HT-29 (cell line): ENCODE measurements at places on chromosomes 2 and 18.
A peak's percentile ranks its signal among the peaks of the same experiment; 100 is the strongest.

DNA sequence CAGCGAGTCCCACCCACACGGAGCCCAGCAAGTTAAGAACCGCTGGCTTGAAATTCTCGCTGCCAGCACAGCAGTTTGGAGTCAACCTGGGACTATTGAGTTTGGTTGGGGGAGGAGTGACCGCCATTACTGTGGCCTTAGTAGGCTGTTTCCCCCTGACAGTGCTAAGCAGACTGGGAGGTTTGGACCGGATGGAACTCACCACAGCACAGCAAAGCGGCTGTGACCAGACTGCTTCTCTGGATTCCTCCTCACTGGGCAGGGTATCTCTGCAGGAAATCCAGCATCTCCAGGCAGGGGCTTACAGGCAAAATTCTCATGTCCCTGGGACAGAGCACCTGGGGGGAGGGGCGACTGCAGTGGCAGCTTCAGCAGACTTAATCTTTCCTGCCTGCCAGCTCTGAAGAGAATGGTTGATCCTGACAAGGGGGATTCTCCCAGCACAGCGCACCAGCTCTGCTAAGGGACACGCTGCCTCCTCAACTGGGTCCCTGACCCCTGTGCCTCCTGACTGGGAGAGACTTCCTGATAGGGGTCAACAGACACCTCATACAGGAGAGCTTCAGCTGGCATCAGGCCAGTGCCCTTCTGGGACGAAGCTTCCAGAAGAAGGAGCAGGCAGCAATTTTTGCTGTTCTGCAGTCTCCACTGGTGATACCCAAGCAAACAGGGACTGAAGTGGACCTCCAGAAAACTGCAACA is 425.4 kb downstream of the NYAP2 start:
- DNase-seq: no peak

GRCh38 chr2:239599299-239599698 is 198.5 kb upstream of the HDAC4 start:
- no peak for DNase-seq

- DNase-seq: peak; percentile 90
Measured at GRCh38 chr18:60053747-60054304, 154.0 kb downstream of the PMAIP1 start.

GRCh38 chr18:32775628-32776027 is 2.8 kb upstream of the KLHL14 start:
- DNase-seq: no peak

- DNase-seq: no peak
Measured at GRCh38 chr2:215136669-215137328, 1.6 kb downstream of the ABCA12 start.

- no peak for DNase-seq
Measured at GRCh38 chr2:84995826-84996225, 24.9 kb downstream of the KCMF1 start.

DNA sequence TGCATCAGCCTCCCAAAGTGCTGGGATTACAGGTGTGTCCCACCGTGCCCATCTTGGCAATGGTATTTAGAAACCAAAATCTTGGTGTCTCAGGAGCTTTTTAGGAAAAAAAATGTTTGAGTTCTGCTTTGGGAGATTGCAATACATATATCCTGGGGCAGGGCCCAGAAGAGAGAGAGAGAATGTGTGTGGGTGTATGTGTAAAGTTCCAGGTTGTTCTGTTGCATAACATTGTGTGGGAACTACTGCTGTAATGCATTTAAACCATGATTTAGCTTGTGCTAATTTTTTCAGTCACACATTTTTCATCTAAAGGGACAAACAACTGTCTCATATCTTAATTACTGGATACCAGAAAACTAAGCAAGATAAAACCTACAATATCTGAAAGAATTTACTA is 70.8 kb upstream of the NABP1 start:
- DNase-seq: no peak

- peak; percentile 29 for DNase-seq
Measured at GRCh38 chr2:81389203-81389602, 1084.7 kb upstream of the LRRTM1 start.

- no peak for DNase-seq
Measured at GRCh38 chr2:126862730-126863129, 36.0 kb upstream of the TEX51 start.

DNA sequence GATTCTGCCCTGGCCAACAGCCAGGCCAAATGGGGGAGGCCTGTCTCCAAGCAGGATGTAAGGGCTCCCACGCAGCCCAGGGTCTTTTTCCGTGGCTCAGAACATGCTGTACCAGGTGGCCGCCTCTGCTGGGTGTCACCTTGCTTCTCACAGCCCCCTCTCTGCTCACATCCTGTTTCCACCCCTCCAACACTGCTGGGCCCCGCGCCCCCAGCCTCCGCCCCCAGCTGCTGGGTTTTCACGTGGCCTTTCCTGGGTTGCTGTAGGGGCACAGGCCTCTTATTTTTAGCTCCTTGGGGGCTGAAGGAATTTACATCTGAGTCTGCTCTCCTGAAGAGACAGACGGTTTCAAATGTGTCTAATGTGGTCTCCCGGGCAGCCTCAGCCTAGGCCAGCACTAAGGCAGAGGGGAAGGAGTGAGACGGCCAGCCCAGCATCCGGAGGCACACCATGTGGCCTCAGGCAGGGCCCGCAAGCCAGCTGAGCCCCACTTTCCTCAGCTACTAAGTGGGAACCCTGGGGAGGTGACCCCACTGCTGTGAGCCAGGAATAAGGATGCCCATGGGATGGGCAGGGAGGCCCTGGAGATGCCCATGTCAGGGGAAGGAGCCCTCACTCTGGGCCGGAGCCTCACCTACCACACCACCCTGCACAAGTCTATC is 18.7 kb upstream of the DUSP2 start:
- no peak for DNase-seq

DNA sequence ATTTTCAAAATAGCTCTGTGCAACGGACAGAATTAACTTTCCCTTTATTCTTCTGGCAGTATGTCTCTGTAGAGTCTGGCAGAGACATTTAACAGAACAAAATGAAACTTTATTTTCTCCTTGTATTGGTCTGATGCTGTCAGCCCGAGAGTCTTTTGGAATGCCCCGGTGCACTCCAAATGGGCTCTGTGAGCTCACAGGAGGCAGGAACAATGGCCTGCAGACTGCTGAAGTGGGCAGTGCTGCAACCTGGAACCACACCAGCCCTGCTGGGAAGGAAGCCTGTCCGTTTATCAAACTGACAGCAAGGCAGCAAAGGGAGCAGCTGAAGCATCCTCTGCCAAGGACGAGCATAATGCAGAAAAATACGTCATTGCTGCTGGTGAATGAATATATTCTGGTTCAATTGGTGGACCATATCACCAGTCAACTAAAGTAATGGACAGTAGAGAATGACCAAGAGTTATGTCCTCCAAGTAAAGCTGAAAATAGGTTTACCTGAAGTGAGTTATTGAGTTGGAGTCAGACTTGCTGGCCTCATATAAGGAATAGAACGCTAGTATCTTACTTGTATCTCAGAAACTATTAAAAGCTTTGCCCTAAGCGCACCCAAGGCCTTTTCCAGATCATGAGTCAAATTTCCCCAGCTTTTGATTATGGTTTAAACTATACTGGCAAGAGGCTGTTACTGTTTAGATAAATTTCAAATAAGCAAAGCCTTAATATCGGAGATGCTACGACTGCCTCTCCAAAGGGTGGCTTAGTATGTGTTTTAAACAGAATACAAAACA is 207.6 kb upstream of the TANK start:
- DNase-seq: no peak

GRCh38 chr2:137659616-137660015 is 304.7 kb upstream of the HNMT start:
- DNase-seq: peak; percentile 68

DNA sequence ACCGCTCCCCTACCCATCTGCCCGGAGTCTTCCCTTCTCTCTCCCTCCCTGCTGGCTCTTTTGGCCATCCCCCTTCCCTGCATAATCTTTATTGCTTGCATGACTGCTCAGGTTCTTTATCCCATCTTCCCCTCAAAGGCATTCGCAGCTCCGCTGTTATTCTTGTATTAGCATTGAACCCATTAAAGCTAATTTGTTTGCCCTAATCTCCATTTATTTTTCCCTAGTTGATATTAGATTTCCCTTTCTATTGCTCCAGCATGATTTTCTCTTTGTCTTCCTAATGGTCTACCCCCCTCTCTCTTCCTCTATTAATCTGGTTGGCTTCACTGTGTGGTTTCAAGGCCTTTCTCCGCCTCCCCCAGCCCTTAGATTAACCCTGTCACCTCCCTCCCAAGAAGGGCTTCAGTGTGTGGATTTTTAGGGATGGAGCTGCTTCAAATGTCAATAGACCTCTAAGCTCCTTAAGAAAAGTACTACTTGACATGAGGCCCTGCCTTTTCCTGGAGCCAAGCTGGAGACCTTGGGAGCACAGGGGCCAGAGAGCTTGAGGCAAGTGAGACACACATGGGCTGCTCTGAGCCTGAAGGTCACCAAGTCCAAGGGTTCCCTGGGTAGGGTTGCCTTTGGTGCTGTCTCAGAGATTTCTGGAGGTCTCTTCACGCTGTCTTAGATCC is 20.1 kb downstream of the PAX8 start:
- DNase-seq: no peak

DNA sequence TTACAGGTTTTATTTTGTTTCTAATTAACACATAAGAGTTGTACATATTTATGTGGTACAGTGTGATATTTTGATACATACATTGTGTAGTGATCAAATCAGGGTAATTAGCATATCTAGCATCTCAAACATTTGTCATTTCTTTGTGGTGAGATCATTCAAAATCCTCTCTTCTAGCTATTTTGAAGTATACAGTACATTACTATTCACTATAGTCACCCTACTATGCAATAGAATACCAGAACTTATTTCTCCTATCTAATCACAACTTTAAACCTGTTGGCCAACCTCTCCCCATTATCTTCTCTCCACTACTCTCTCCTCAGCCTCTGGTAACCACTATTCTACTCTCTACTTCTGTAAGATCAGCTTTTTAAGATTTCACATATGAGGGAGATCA is 325.8 kb downstream of the CYP26B1 start:
- no peak for DNase-seq

GRCh38 chr2:240429341-240429871 is 6.1 kb upstream of the GPC1 start:
- no peak for DNase-seq

GRCh38 chr2:217928324-217929181 is 74.2 kb downstream of the TNS1 start:
- no peak for DNase-seq

DNA sequence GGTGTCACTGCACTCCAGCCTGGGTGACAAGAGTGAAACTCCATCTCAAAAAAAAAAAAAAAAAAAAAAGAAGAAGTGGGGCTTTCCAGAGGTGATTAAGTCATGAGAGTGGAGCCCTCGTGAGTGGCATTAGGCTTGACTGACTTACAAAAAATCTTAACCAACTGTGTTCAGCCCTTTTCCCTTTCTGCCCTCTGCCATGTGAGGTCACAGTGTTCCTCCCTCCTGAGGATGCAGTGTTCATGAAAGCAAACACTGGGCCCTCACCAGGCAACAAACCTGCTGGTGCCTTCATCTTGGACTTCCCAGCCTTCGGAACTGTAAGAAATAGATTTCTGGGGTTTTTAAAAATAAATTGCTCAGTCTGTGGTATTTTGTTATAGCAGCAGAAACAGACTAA is 37.0 kb upstream of the METTL21A start:
- DNase-seq: no peak

DNA sequence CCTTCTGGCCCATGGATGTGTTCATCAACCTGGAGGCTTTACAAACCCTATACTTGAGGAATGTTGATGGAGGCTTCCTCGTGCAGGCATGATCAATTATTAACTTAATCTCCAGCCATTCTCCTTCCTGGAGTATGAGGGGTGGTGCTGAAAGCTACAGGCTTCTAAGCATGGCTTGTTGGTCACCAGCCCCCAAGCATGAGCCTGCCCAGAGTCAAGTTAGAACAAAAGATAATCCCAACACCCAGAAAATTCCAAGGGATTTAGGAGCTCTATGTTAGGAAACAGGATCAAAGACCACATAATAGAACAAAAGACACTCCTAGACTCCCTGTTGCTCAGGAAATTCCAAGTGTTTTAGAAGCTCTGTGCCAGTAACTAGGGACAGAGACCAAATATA is 63.1 kb downstream of the FAM171B start:
- peak; percentile 29 for DNase-seq

- no peak for DNase-seq
Measured at GRCh38 chr2:77816618-77817017, 294.4 kb upstream of the LRRTM4 start.

DNA sequence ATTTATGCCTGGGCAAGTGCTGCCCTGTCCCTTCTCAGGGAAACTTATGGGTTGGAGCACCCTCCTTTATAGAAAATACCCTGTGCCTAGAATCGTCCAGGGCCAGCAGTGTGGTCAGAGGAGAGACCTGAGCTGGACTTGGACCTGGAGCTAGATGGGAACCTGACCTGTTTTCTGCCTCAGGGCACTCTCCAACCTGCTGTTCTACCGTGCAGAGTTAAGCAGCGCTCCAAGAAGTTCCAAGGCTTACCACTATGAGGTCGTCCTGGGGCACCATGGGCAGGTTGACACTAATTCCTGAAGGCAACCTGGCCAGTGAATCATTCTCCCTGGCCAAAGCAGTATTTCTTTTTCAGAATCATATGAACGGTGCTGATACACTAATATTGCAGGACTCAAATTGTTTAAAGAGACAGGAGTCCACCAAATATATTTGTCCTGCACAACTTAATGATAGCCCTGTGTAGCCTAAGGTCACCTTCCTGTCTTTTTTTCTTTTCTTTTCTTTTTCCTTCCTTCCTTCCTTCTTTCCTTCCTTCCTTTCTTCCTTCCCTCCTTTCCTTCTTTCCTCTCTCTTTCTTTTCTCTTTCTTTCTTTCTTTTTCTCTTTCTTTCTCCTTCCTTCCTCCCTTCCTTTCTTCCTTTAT is 455.4 kb upstream of the HNMT start:
- DNase-seq: peak; percentile 16

DNA sequence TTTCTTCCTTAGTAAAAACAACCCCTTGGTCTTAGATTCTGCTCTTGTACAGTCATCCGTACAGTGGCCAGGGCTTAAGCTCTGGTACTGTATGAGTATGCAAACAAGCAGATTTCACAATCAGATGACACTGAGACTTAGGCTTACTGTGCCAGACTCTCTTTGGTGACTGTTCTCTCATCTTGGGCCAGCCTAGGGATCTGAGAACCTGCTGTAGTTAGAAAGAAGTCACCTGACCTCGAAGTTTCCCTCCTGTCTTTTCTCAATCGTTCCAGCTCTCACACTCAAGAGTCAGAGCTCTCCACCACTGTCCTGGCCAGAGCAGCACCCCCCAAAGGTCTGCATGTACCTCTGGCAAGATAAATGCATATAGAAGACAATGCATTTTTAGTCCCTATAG is 63.2 kb downstream of the ZEB2 start:
- no peak for DNase-seq

DNA sequence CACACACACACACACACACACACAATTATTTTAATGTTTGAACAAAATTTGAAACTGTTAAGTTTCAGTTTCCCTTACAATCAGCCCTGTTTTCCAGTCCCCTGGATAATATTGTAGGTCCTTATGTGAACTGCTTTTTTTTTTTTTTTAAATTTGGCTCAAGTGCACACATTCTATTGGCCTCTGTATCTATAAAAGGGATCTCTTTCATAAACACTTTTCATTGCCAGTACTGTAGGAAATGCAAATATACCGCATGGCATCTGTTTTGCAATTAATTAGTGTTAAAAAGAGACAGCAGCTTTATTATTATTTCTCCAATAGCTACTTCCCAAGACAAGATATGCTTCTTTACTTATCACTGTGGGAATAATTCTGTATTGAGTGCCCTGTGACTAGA is 738.7 kb downstream of the EPHA4 start:
- DNase-seq: no peak

- no peak for DNase-seq
Measured at GRCh38 chr2:26325851-26326250, 20.1 kb upstream of the SELENOI start.

GRCh38 chr2:241701149-241701398 is 765 bp upstream of the ING5 start:
- DNase-seq: no peak
